Sigmoid colon (tissue), 7 donors: ENCODE measurements at places on chromosomes 5 and 9. TPM values are rescaled to one million over a fixed set of nuclear protein-coding genes. Genes with fewer than 3 reads are reported as not detected.

Gene OR1J2
- total RNA-seq, result not detected

Gene ADAMTS13
- 0.82 TPM for total RNA-seq

Gene MYMK
- total RNA-seq, result not detected

Gene PLPP7
- 19.0 TPM for total RNA-seq

Gene SKP2
- 9.4 TPM for total RNA-seq

Gene CD274
- total RNA-seq, result 1.4 TPM

Gene FOXD4L5
- not detected for total RNA-seq

Gene GABRA1
- total RNA-seq, result not detected

Gene IL17B
- 6.4 TPM for total RNA-seq

Gene CER1
- total RNA-seq, result not detected

Gene GPR21
- total RNA-seq, result 6.1 TPM

Gene CHSY3
- 0.99 TPM for total RNA-seq

Gene DNAJC18
- 12.5 TPM for total RNA-seq

Gene TMEM174
- total RNA-seq, result not detected

Gene LCN12
- total RNA-seq, result not detected

Gene PRDM9
- total RNA-seq, result not detected

Gene ADAMTS16
- total RNA-seq, result 0.16 TPM

Gene ABLIM3
- total RNA-seq, result 19.9 TPM

Gene LCN6
- total RNA-seq, result 1.2 TPM

Gene BAAT
- total RNA-seq, result not detected

Gene DEPDC1B
- total RNA-seq, result not detected

Gene MOB3B
- 6.9 TPM for total RNA-seq

Gene PCDHB3
- 1.8 TPM for total RNA-seq

Gene HAVCR2
- 4.1 TPM for total RNA-seq

Gene ADGRD2
- not detected for total RNA-seq

Gene KCNV2
- not detected for total RNA-seq

Gene ALDH1B1
- 44.1 TPM for total RNA-seq

Gene PITX1
- total RNA-seq, result 5.8 TPM

Gene GALNT12
- total RNA-seq, result 11.5 TPM

Gene TICAM2
- 0.95 TPM for total RNA-seq

Gene PDZD2
- total RNA-seq, result 8.6 TPM

Gene CDC25C
- not detected for total RNA-seq

Gene CBY3
- total RNA-seq, result not detected

Gene ASTN2
- total RNA-seq, result 6.4 TPM

Gene ANGPTL2
- 96.7 TPM for total RNA-seq

Gene DAB2
- total RNA-seq, result 61.7 TPM

Gene LRRC26
- not detected for total RNA-seq

Gene CD180
- 0.55 TPM for total RNA-seq

Gene CCDC127
- 6.7 TPM for total RNA-seq

Gene RNF20
- 47.1 TPM for total RNA-seq

Gene KCTD16
- 0.16 TPM for total RNA-seq

Gene CCL27
- not detected for total RNA-seq

Gene PCDHB4
- total RNA-seq, result 5.3 TPM

Gene TMEM252
- not detected for total RNA-seq

Gene GFRA3
- 3.9 TPM for total RNA-seq

Gene EHMT1
- 91.4 TPM for total RNA-seq

Gene BARX1
- total RNA-seq, result not detected

Gene NUTM2G
- not detected for total RNA-seq

Gene SLC24A2
- 0.36 TPM for total RNA-seq

Gene MARCHF11
- total RNA-seq, result not detected

Gene HSD17B4
- total RNA-seq, result 80.6 TPM

Gene ECM2
- 8.1 TPM for total RNA-seq
